ENCODE measurements at places on chromosomes 4 and X.
A peak's percentile ranks its signal among the peaks of the same experiment; 100 is the strongest.

DNA sequence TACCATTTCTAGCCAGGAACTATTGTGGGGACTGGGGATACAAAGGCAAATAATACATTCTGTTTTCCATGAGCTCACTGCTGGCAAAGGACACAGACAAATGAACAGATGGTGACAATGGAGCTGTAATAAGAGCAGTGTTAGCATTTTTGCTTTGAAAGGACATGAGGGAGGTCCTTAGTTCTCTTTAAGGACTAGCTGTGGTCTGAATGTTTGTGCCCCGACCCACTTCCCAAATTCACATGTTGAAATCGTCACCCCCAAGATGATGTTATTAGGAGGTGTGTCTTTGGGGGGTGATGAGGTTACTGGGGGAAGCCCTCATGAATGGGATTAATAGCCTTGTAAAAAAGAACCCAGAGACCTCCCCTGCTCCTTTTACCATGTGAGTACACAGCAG is 30.3 kb downstream of the CCNG2 start:
- DNase-seq: no peak

DNA sequence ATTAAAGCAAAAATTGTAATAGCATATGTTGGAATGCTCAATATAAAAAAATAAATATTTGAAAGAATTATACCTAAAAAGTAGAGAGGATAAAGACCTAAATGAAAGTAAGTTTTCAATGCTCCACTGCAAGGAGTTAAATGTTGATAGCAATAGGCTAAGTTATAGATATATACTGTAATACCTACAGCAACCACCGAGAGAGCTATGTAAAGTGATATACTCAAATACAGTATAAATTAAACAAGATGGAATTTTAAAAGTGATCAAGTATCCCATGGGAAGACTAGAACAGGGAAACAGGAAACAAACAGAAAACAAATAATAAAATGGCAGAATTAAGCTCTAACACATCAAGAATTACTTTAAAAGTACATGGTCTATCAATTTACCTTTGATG is 73.9 kb downstream of the CASP3 start:
- no peak for DNase-seq

DNA sequence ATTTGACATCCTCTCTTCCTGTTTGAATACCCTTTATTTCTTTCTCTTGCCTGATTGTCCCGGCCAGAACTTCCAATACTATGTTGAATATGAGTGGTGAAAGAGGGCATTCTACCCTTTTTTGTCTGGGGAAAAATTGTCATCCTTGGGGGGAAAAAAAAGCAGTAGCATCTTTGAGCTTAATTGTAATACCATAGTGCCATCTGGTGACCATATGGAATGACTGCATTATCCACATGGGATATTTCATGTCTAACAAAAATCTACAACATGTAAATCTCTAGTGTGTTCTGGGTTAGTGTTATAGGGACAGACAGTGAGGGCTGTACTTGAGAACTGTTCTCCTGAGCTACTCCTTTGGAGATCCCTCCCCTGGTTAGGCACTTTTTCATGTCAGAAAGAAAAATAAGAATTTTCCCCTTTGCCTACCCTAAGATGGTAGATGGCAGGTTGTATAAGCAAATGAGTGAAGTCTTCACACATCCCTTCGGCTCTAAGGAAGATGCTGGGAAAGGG is 26.0 kb downstream of the CAPN6 start:
- DNase-seq: no peak

DNA sequence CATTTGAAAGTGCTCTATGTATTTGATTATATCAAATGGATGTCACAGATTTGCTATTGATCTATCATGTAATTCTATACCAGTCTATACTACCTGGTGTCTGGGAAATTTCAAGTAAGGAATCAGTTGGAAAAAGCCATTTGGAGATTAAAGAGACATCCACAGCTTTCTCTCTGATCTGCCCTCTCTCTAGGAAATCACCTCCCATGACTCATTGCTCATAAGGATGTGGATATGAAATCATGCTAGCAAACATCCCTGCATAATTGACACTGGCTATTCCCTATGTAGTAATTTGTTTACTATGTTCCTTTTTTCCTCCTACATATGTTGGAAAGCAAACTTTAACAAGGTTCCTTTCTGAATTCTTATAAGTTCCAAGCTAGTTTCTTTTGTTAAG is 94.3 kb downstream of the TEX13A start:
- DNase-seq: no peak

- DNase-seq: no peak
Measured at GRCh38 chr4:184812651-184813181, 13.1 kb downstream of the ACSL1 start.

DNA sequence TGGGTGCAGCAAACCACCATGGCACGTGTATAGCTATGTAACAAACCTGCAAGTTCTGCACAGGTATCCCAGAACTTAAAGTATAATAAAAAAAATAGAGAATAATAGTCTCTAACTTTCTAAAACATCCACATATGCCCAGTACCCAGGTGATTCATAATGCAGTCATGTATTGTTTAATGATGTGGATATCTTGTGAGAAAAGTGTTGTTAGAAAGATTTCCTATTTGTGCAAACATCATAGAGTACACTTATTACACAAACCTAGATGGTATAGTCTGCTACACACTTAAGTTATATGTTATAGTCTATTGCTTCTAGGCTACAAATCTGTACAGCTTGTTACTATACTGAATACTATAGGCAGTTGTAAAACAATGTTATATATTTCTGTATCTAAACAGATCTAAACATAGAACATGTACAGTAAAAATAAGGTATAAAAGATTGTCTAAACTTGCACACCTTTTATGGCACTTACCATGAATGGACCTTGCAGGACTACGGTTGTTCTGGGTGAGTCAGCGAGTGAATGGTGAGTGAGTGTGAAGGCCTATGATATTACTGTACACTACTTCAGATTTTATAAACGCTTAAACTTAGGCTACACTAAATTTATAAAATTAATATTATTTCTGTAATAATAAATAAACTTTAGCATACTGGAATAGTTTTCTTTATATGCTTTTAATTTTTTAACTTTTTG is 232.2 kb upstream of the SLIT2 start:
- no peak for DNase-seq

DNA sequence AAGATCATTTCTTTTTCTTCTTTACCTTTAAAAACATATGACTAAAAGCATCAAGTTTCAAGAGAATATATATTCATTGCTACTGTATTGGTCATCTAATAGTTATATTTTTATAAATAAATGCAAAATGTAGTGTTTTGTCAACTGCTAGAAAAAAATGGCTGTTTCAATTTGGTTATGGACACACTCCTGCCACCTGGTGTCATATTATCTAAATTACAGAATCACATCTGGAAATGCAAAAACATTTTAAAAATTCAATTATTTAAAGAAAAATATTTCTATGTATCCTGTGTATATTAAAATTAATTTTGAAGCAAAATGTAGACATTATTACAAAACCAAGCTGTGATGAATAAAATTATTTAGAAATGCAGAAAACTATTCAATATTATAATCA is 329.4 kb upstream of the PCDH18 start:
- DNase-seq: no peak

GRCh38 chr4:47084795-47085194 is 53.4 kb downstream of the GABRB1 start:
- no peak for DNase-seq

DNA sequence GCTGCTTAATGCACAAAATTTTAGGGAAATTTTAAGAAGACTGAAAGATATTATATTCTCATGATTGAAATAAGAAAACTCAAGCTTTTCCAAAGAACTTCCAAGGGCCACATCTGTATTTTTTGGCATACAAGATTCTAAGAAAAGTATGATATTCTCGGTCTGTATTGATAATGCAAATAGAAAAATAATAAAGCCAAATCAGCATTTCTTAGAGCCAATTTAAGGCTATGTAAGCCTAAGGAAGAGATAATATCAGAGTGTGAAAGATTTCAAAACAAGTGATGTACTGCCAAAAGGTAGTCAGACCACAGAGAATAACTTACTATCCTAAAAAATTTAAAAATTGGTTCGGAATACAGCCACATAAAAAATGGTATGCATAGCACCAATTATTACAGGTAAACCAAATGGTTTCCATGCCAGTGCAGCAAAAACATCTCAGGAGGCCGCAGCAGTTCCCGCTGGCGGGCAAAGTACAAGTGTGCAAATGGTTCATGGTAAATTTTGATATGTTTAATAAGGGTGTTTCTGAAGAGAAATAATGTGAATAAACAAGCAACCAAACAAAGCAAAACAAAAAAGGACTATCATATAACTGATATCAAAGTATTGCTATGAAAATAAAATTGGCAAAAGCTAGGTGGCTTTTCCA is 35.2 kb upstream of the NAP1L5 start:
- DNase-seq: no peak

DNA sequence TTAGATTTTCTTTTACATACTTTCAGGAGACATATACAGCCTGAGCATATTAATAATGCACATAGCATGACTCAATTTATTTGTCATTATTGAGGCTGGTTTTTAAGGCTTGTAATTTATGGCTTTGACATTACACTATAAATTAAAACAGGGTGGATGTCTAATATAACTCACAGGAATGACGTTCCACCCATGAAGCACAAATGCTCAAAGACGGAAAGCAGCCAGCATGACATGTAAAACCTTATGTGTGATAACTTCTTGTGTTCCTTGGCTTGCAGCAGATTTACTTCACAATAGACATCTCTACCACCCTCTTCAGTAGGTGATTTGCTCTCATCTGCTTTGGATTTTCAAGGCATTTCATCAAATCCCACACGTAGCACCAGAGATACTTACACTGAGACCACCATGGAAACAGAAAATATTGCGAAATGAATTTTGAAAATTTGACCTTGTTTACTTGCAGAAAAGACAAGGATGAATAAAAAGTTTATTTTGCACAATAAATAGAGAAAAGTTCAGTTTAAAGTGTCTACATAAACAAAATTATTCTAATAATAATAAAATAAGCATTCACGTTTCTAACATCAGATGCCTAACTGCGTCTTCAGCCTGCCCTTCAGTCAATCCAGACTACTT is 64.7 kb upstream of the BTC start:
- DNase-seq: no peak

GRCh38 chrX:20863649-20864048 is 510.6 kb upstream of the CNKSR2 start:
- no peak for DNase-seq

DNA sequence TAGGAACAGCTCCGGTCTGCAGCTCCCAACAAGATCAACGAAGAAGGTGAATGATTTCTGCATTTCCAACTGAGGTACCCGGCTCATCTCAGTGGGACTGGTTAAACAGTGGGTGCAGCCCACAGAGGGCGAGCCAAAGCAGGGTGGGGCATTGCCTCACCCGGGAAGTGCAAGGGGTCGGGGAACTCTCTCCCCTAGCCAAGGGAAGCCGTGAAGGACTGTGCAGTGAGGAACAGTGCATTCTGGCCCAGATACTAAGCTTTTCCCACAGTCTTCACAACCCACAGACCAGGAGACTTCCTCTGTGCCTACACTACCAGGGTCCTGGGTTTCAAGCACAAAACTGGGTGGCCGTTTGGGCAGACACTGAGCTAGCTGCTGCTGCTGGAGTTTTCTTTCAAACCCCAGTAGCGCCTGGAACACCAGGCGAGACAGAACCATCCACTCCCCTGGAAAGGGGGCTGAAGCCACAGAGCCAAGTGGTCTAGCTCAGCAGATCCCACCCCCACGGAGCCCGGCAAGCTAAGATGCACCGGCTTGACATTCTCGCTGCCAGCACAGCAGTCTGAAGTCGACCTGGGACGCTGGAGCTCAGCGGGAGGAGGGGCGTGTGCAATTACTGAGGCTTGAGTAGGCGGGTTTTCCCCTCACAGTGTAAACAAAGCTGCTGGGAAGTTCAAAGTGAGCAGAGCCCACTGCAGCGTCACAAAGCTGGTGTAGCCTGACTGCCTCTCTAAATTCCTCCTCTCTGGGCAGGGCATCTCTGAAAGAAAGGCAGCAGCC is 84.6 kb downstream of the THOC2 start:
- DNase-seq: peak; percentile 22

- DNase-seq: no peak
Measured at GRCh38 chr4:90152024-90152423, 24.8 kb downstream of the CCSER1 start.

DNA sequence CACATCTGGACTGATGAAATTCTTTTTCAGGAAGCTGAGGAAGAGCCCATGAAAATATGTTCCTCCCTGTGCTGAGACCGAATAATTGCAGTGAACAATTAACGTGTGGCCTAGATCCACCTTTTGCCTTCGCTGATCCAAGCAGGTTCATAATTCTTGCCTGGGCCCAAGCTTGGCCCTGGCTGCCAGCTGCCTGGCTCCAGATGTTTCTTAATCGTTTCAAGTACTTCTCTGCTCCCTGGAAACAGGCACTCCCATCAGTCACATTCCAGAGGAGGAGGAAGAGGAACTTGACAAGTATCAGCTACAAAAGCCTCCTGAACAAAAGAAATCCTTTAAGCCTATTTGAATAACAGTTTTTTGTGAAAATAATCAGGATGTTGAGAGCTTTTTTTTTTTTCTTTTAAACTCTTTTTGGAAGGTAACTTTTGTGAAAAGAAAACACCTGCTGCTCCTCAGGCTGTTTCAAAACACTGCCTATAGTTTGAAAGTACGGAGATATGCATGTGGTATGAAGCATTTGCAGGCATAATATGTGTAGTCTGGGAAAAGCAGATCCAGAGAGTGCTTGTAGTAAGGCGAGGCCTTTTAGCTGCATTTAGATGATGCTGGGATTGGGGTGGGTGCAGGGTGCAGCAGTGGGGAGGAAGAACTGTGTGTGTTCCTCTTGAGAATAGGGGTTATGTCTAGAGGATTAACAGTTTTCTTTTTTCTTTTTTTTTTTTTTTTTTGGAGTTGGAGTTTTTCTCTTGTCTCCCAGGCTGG is 154.4 kb downstream of the PTTG2 start:
- DNase-seq: no peak

Data from CD4-positive, alpha-beta T cell treated with Interleukin-15 for 1 hour (primary cell).